CD4-positive, alpha-beta T cell treated with Interleukin-10 for 1 hour (primary cell): ENCODE measurements at places on chromosomes 1 and 21.

DNA sequence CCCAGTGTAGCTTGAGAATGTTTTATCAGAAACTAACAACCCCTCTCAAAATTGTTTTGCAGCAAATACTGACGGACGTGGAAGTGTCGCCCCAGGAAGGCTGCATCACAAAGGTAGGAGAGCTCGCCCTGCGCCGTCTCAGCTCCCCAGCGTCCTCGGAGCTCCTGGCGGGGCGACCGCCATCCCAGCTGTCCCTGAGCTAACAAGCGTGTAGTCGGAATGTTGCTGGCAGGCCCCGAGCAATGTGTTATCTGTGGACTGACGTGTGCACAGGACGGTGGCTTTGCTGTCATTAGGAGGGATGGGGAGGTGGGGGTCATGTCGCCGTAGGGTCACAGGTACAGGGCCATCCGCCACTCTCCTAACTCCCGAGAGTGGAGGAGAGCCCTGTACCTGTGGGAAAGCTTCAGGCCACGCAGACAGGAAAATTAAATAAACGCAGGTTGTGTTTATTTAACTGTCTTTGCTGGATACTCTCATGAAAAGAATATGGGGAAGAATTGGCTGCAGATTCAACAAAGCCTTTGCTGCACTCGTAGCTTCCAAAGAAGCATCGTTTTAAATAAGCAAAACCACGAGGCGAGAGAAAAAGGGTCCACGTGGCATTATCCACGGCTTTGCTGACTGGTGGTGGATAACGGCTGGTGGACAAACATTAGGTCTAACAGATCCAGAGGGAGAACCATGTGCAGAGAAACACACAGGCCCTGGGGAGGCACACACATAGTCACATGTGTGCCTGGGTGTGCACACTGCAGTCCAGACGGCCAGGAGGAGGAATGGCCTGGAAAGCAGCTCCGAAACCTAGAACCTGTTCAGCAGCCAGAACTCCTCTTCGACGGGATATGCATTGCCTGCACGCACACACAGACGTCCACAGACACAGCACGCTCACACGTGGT lies 175.3 kb downstream of the PRDM16 start:
- no peak for DNase-seq

- DNase-seq, result no peak
These were observed 116.3 kb upstream of the COL6A1 start for GRCh38 chr21:45865106-45865835.

GRCh38 chr1:206770531-206771337 lies at the start of gene IL19:
Gene IL19 (plus strand): TSS chr1:206770773. CDS start chr1:206836663, 65,890 bp downstream.
- DNase-seq, result no peak

DNA sequence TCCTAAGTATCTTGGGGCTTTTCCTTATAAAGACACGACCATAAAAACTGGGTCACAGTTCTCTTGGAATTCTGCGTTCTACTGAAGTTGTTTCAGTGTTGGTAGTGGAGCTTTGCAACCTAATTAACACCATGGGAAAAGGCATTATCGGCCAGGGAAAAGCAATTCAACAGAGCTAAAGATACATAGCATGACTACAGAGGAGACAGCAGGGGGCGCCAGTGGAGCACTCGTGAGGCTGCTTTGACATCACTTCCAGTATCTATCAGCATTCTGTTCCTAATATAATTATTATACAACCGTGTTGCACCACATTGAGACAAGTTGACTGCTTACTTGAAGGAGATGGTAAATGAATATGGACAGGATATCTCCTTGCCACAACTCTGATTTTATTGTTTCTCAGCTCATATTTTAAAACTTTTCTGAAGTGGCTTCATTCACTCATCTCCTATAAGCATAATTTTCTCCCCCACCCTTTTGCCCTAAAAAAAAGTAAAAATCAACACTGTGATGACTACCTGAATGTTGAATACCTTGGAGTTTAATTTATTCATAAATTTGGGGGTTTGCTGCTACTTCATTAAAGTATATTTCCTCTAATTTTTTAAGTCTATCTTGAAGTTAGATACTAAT lies 39.4 kb downstream of the ZP4 start:
- no peak for DNase-seq

- DNase-seq, result no peak
These were observed 92.6 kb upstream of the SERBP1 start for GRCh38 chr1:67522793-67523192.

- DNase-seq, result no peak
These were observed 35.7 kb upstream of the ERRFI1 start for GRCh38 chr1:8061673-8062386.

DNA sequence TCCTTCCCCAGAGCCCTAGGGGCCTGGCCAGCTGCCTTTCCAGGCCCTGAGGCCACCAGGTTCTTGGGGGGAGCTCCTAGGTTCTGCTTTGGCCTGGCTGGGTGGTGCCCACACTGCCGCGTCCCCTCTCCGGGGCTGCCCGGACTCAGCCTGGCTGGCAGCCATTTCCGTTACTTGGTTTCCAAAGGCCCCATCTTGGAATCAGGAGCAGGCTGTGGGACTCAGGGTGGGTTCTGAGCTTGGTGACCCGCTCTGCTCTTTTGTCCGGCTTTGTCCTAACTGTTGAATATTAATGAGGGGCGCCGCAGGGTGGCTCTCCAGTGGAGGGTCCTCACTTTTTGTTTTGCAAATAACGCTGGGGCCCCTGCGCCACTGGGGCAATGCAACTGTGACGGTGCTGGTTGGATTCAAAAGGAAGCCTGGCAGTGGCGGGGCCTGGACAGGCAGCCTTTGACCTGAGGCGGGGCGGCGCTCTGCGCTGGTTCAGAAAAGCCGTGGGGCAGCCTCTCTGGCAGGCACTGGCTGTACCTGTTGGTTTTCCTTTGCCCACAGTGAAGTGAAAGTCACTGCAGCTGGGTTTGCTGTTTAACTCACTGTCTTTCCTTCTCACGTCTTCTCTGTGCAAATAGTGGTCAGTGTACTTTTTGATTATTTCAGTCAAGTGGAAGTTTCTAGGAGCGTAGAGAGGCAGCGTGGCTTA lies 20.2 kb downstream of the SKI start:
- DNase-seq, result no peak

DNA sequence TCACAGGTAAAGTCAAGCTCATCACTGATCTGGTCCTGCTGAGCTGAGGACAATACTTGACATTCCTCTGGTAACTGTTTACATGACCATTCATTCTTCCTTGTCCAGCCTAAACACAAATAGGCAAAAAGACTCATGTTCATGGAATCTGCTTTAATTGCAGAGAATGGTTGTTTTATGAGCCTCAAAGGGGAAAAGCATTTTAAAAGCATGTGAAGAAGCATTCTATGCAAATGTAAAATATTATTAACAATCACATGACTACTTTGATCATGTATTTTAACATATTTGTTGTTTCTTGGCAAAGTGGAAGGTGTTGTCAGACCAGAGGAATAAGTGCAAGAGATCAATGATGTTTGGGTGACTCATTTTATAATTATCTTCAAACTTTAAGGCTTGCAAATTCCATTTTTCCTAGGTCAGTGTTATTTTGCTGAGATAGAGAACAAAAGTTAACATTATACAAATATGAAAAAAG lies 133.7 kb downstream of the RUNX1 start:
- DNase-seq, result no peak

- DNase-seq, result peak; percentile 78
These were observed 69.2 kb upstream of the SSBP3 start for GRCh38 chr1:54475357-54475881.

DNA sequence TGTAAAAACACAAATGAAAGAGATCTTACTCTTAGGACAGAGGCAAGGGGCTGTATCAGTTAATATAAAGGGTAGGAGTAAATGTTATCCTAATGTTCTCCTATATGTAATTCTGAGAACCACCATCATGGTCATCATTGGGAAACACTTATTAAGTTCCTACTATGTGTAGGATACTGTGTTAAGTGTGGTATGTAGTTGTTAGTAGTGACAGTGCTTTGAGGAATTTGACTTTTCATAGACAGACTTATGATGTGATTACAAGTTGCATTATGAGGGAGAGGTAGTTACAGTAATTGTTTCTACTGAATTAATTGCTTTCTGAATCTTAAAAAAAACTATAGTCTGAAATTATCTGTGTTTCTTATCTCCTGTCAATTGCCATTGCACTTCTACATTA lies 51.8 kb upstream of the PGD start:
- DNase-seq, result no peak

DNA sequence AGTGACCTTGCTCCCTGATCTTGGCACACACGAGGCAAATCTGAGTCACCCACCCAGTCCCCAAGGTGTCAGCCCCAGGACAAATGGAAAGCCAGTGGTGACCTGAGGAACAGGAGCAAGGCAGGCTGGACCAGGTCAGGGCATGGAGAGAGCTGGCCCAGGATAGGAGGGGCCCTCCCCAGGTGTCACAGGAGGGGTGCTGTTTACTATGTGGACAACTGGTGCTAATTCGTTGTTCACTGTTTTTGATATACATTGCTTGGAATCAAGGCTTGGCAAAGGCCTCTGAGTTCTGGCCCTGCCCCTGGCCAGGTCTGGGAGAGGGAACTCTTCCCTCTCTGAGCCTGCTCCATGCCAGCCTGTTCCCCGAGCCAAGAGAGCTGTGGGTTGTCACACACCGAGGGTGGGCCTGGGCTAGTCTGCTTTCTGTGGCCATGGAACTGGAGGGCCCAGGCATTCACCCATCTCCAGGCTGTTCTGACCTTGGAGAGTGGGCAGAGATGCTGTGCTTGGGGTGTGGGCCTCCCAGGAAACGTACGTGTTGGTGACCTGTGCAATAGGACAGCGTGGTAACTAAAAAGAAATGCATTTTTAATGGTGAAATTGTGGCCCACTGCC lies 41.8 kb downstream of the CRYAA start:
- DNase-seq, result no peak

GRCh38 chr1:100811808-100812207 lies 82.8 kb downstream of the EXTL2 start:
- DNase-seq, result no peak

GRCh38 chr1:2610036-2610959 lies 22.5 kb downstream of the MMEL1 start:
- DNase-seq, result no peak

DNA sequence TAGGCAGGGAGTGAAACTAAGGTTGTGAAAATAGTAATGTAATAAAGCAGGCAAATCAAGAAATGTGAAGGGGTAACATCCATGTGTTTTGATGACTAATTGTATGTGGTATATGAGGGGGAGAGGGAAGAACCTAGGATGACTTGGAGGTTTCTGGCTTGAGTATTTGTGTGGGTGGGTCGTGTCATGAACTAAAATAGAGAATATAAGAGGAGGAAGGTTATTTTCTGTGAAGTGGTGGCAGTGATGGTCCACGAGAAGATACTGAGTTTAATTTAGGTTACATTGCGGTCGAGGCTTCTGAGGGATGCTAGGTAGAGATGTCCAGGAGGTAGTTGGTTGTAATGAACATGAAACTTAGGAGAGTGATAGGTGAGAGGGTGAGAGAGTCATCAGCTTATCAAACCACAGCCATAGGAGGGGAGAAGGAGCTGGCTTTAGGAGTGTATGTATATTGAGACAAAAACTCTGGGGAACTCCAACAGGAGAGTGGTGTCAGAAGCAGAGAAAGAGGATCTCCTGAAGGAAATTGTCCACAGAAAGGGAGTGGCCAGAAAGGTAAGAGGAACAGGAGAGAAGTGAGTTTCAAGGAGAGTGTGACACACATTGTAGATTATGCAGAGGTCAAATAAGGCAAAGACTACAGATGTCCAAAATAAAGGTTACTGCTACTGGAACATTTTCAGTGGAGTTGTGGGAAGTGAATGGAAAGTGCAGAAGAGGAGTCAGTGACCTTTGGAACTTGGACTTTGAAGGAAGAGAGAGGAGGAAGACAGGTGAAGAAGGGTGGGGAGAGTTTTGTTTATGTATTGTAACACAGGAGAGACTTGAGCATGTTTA lies 89.0 kb upstream of the MACF1 start:
- no peak for DNase-seq

DNA sequence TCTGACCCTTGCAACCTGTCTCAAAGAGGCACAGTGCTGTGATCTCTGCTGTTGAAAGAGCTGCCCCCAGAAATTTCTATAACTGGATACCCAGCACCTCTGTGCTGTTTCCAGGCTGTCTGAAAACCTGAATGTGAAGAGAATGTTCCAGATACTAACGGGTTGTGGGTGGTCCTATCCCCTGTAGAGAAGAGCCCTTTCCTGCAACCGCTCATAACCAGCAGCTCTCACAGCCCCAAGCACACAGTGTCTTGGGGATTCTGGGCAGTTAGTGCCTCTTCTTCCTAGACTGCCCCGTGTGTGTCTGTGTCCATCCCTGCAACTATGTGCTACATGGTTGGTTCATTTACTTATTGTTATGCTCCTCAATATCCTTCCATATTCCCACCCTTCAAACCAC lies 104.5 kb downstream of the SUSD4 start:
- no peak for DNase-seq

- no peak for DNase-seq
These were observed 11.1 kb downstream of the LEMD1 start for GRCh38 chr1:205410581-205411298.

GRCh38 chr21:38758501-38759214 lies 47.1 kb upstream of the ETS2 start:
- no peak for DNase-seq

GRCh38 chr1:184504040-184504954 lies 117.5 kb downstream of the C1orf21 start:
- no peak for DNase-seq

- DNase-seq, result no peak
These were observed 7.8 kb downstream of the PGM1 start for GRCh38 chr1:63601061-63601460.

DNA sequence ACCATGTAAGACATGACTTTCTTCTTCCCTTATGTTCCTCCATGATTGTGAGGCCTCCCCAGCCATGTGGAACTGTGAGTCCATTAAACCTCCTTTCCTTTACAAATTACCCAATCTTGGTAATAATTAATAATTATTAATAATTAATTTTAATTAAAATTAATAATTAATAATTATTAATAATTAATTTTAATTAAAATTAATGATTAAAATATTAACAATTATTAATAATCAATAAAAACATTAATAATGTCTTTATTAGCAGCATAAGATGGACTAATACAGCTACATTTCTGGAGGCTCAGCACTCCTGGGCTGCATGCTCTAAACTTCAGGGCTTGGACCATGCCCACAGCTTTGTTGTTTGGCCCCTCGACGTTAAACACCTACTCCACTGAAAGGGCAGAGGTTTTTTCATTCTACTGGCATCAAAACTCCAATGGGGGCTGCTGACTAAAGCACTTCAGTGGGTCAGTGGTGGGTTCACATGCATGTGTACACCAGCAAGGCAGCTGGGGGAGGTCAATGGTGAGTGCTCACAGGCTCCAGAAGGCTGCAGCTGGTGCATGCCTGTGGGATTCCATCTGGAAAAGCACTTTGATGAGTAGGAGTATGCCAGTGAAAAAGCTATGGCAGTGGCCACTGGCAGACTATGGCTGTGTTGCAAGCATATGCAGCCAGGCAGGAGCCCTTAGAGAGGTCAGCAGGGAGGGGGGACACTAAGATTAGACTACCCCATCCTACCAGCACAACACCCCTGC lies 561.3 kb downstream of the NCAM2 start:
- no peak for DNase-seq

DNA sequence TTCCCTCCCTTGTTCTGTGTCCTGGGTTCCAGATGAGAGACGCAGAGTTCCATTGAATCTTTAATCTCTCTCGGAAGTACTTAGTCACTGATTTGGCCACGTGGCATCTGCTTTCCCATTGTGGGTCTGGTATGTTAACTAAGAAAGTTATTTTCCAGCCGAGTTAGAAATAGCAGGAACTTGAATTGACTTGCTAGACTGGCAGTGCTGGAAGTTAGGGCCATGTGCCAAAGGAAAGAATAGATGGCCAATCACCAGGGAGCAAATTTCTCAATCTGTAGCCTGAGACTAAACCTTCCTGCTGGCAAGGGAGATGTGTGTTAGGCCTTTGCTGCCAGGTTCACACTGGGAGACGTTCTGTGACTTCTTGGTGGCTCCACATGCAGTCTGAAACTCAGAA lies 24.2 kb upstream of the SLFNL1 start:
- no peak for DNase-seq
